ENCODE measurements at places on chromosomes 16 and 17.

DNA sequence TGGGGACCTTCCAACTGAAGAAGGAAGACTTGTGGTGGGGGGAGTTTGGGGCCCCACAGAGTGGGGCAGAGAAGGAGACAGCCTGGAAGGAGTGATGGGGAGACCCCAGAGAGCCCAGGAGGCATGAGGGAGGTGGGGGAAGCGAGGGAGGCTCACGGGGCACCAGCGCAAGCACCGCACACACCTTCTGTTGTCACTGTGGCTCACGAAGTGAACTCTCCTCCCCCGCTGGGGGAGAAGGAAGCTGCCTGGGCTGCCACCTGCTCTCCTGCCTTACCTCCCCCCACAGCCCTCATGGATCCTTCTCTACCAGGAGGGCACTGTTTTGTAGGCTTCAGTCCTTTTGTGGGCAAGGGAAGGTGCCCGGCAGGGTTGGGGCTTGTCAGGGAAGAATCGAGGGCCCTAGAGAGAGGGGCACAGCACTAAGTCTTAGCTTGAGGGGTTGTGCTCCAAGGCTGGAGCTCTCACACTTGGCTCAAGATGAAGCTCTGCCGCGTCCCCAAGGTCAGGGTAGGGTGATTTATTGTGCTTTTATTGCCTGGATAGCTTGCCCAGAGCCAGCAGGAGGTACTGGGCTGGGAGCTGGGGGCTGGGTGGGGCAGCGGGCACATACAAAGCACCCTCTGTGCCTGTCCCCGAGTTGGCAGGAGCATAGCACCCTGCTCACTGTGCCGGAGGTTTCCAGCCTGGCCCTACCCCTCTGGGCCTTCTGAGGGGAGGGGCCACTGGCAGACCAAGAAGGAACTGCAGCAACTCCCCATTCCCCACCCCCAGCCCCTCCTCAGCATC, 4.6 kb upstream of the STARD3 start:
- no peak for DNase-seq

DNA sequence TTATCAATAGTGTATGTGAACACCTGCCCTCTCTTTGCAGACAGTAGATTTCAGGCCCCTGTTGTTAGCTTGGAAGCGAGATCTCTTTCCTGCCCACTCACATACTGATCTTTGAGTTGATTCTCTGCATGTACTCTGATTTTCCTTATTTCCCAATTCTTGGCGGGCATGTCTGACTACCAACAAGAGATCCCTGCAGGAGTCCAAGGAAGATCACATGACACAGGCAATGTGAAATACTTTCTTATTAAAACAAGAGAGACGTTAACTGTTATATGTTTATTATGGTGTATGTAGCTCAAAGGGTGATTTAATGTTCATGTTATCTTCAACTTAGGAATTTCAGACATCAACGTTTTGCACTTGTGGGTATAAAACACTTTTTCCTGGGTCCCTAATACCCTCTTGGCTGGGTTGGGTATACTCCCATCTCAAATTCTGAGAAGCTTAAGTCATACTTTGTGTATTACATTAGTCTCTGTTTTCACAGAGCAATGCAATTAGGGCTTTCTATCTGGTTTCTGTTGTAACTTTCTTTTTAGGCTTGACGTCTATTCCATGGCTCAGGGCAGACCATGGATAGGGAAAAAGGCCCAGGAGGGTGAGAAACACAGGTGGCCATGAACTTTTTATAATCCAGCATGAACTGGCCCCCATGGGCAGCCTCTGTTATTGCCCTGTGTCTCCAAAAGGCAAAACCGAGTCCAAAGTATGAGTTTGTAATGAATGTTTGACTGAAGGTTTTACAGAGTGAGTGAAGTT, 32.2 kb downstream of the HSD17B2 start:
- DNase-seq: no peak

DNA sequence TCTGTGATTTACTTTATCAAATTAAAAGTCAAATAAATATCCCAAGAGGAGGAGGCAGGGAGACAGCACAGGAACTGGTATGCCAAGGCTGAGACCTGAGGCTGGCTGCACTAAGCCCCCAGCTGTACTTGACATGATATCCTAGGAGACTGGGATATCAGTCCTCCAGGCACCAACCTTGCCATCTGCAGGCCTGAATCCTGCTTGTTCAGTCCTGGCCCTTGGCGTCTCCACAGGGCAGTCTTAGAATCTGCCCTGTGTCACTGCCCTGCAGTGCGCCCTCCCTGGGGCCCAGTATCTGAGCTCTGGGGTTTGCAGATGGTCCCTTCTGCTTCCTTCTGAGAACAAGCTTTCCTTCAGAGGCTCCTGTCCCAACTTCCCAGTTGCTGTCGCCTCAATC, 75.9 kb downstream of the HS3ST3A1 start:
- DNase-seq: no peak

- no peak for DNase-seq
These were observed 34.2 kb upstream of the HS3ST3A1 start for GRCh38 chr17:13635951-13636350.

- DNase-seq: no peak
These were observed 210.0 kb upstream of the GSE1 start for GRCh38 chr16:85402910-85403692.
